Activated CD4-positive, alpha-beta memory T cell treated with anti-CD3 and anti-CD28 coated beads for 36 hours (primary cell): ENCODE measurements at places on chromosomes 1 and 21. TPM values are rescaled to one million over a fixed set of nuclear protein-coding genes. Genes with fewer than 3 reads are reported as not detected.

TMEM81 gene
- total RNA-seq: 3.3 TPM

MYBPHL gene
- total RNA-seq: not detected

RGS5 gene
- total RNA-seq: 1.9 TPM

DPT gene
- total RNA-seq: not detected

OR14K1 gene
- total RNA-seq: not detected
